ENCODE measurements at places on chromosomes 16 and 17.

GRCh38 chr16:11038777-11039176 is 94.4 kb downstream of the CLEC16A start:
- DNase-seq, result no peak

GRCh38 chr17:34580685-34581445 is 1.5 kb downstream of the TMEM132E start:
- no peak for DNase-seq

DNA sequence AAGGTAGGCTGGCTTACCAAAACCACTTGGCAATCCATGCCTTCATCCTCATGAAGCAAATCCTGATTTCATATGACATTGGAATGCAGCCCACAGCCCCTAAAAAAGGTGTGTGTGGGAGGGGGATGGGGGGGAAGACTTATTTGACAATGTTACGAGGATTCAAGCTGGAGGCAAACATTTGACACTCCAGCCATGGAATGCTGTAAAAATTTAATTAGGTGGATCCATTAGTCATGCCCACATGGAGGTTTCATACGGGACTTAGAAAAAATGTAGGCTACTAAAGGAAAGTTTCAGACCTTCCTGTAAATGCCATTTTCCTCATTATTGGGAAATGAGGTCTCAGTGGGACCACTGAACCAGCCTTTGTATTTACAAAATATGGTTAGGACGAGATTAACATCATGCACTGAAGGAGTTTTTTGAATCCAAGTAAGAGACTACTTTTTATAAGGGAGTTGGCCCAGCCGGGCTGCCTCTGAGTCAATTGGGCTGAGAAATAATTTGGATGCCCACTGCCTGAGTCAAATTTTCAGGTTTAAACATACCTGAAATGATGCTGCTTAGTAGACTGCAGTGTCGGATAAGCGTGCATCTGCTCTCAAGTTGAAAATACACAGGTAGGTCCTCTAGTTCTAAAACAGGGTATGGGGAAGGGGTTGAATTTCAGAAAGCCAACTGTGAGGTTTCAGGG is 44.6 kb upstream of the MAF start:
- no peak for DNase-seq

DNA sequence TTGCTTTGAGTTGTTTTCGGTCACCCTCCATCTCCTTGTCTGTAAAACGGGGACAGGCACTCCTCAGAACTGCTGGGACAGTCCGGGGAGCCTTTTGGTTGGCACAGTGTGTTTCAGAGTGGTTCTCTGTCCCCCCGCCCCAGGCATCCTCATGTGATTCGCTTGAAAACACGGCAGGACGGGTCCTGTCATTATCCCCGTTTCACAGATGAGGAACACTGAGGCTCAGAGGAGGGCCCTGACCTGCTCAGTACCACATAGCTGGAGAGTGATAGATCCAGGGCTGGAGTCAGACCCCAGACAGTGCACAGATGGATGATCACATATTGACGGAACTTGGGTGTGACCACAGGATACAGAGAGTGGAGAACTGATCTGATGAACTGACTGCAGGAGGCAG is 13.5 kb upstream of the ADGRG1 start:
- no peak for DNase-seq

- no peak for DNase-seq
Observed at GRCh38 chr17:79476074-79476652, 134.7 kb downstream of the RBFOX3 start.

DNA sequence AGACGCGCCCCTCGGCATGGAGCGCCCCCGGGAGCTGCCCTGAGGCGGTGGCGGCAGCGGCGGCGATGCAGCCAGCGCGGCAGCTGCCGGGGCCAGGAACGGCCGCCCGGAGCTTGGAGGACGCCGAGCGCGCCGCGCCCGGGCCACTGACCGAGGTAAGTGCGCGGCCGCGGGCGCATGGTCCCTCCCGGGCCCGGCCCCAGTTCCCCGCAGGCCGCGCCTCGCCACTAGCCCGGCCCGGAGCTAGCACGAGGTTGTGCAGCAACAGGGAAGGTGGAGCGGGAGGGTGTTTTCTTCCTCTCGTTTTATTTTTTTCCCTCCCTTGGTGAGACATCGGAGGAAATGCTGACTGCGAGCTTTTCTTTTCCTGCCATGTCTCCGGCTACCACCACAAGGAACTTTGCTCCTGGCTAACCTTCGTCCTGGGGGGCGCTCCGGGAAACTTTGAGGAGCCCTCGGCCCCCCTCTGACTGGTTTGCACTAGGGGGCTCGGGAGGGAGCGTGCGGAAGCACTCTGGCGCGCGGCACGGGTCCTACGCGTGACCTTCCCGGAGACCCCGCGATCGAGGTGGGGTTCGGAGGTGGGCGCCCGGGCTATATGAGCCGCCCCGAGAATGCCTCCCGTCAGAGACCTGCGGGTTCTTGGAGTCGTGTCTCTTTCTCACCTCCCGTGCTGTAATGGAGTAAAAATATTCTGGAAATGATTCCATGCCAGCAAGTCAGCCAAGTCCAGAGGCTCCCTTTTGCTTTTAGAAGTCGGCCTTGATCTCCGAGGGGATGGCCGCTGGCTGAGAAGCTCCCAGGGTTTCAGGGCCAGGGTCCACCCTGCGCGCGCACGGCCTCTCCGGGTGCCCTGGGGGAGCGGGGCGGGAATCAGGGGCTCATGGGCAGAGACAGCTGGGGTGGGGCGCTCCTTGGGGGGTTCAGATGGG is 868 bp downstream of the KCNJ12 start:
- no peak for DNase-seq

DNA sequence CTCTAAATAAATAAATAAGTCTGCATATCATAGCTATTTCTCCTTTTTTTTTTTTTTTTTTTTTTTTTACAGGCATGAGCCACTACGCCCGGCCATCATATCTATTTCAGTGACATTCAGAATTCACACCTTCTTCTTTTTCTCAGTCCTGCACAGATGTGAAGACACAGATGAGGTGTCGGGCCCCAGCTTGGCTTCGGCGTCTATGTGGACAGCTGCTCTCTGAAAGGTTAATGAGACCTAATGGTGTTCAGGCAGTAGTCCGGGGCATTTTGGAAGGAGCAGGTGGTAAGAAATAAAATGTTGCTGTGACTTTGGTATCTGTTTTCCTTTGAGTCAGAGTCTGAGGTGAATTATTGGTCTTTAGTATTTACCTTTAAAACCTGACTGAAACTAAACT is 23.6 kb downstream of the TANGO6 start:
- DNase-seq, result no peak
